NCI-H345 (cell line): ENCODE measurements at places on chromosomes 4 and X.

GRCh38 chr4:85681921-85682320, 207.0 kb downstream of the ARHGAP24 start:
- DNase-seq = no peak

- no peak for DNase-seq
Observed at GRCh38 chr4:141659539-141659938, 23.2 kb downstream of the IL15 start.

GRCh38 chr4:161767116-161767515, 396.7 kb downstream of the FSTL5 start:
- DNase-seq = no peak

- no peak for DNase-seq
Observed at GRCh38 chrX:93791304-93791703, 117.3 kb downstream of the FAM133A start.

GRCh38 chr4:52112411-52112810, 61.3 kb downstream of the SPATA18 start:
- no peak for DNase-seq

DNA sequence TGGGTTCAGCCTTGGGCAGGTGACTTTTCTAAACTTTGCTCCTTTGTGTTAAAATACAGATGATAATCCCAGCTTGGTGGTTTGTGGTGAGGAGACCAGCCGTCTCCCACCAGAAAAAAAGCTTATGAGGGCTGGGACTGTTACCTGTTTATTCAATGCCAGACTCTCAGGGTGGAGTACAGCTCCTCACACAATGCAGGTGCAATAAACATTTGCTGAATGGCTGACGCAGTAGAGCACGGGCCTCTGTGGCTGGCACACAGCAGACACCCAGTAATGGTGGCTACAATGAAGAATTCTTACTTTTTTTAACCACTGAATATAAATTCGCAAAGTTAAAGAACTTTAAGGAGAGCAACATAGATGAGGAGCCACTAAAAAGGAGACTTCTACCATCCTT, 30.2 kb downstream of the BEND4 start:
- DNase-seq = no peak
